ENCODE measurements at places on chromosomes 3 and 15.

GRCh38 chr3:57961828-57962447 is 46.3 kb upstream of the FLNB start:
- peak; percentile 49 for DNase-seq

GRCh38 chr15:94722024-94722636 is 490.8 kb downstream of the MCTP2 start:
- DNase-seq = no peak

GRCh38 chr15:64443016-64443415 is 17.4 kb upstream of the ZNF609 start:
- DNase-seq = peak; percentile 18

GRCh38 chr15:72105111-72105510 is 12.8 kb downstream of the MYO9A start:
- DNase-seq = no peak

- DNase-seq = no peak
Measured at GRCh38 chr15:51185213-51186159, 90.8 kb upstream of the TNFAIP8L3 start.

- DNase-seq = peak; percentile 33
Measured at GRCh38 chr3:14235912-14236295, 57.3 kb downstream of the LSM3 start.

GRCh38 chr3:119856695-119857094 is 74.8 kb downstream of the NR1I2 start:
- DNase-seq = no peak

- DNase-seq = no peak
Measured at GRCh38 chr3:185942396-185942795, 4.6 kb upstream of the TRA2B start.

DNA sequence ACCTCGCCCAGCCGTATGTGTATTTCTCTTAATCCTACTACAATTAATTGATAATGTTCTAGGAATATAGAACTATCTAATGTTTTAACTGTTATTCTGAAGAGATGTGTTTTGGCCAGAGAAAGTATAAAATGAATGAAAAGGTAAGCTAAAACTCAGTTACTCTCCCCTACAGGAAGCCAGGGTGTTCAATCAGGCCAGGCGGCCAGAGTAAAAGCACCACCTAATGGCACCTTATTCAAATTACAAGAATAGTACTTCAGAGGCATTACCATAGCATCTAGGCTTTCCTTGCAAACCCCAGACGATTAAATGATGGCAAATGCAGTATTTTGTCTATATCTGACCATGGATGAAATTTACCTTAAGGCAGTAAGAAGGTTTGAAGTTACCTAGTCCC is 10.4 kb downstream of the SLC12A8 start:
- no peak for DNase-seq

DNA sequence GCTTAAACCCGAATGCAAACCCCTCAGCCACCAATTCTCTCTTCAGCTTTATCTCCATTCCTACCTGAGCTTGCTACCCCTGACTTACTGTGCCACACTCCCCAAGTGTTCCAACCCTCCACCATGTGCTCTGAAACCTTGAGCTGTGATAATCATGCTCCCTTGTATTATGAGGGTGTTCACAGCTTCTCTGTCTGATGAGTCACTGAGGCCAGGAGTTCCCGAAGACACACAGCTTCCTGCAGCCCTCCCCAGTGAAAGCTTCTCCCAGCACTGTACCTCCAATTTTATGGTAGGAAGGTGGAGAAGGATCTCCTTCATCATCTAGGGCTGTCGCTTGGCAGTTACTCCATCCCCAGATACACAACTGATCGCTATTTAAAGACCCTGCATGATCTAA is 24.9 kb downstream of the STAC start:
- DNase-seq = no peak

DNA sequence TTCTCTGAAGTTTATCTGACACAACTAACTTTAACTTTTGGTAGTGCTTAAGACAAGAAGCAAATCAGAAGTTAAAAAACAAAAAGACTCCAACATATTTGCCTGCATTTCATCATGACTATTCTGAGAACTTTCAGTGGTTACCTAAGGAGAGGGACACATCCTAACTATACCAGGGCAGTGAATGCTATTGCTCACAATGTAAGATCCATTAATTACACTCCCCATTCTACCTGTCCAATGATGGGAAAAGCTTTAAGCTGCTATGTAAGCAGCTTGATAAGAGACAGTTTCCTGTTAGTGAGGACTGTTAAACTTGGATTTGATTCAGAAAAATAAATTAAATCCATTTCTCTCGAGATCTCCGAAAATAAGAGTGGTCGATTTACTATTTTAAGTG is 37.5 kb downstream of the SERPINI1 start:
- DNase-seq = no peak

GRCh38 chr3:184524981-184525336 is 36.6 kb upstream of the EPHB3 start:
- DNase-seq = peak; percentile 30

DNA sequence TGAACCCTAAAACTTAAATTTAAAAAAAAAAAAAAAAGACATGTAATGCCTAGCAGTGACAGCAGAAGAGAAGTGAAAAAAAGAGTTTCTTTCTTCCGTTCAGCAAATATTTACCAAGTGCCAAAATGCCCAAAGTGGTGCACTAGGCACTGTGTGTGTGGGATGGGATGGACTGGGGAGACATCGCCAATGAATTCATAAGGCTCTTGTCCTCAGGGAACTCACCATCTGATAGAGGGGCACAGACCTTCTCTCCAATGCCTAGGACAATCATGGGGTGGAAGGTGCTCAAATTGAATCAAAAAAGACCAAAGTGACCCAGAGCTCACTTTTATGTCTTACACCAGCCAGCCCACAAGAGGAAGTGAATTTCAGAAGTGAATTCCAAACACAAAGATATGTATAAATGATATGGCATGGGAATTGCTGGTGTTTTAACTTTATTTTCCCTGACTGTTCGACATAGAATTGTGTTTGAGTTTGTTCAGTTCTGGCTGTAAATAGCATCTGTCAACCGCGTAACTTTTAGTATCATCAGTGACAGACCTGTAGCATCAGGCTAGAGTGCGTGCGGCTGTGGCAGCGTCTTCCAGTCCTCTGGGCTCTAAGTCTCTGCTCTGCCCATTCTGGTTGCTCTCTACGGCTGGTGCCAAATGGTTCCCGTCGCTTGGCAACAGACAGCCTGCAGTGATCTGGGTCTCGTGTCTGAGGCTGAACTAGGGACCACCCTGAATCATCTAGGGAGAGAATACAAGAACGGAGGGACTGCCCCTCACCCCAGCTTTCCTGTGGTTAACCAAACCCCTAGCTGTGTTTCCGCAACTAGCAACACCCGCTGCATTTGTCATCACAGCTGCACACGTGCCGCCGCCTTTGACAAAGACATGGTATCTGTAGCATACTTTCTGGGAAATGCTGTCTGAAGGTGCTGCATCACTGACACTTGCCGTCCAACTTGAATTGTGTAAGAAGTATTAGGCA is 154.0 kb upstream of the THBS1 start:
- peak; percentile 65 for DNase-seq

GRCh38 chr3:197132916-197133530 is 103.4 kb upstream of the MELTF start:
- DNase-seq = no peak

DNA sequence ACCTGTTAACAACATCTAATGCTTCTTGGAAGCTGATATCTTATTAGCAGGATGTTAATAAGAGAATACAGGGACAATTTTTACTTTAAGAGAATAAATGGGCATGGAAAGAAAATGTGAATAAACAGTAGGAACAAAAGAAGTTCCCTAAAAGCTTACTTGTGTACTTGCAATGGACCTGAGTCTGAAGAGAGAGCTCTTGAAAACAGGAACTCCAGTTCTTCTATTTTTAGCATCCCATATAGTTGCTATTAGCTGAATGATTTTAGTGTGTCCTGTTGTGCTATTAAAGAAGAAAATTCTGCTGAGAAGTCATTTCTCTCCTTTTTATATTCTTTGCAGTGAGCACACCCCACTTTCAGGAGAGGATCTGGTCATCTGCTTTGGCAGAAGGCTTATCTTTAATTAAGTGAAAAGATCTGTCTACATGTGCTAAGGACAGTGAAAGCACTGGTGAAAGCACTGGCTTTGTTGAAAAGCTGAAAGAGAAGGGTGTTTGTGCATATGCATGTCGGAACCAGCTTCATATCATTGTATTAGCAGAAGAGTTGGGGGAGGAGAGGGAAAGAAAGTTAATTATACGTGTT is 1.4 kb upstream of the ST3GAL6 start:
- DNase-seq = no peak

GRCh38 chr3:173732237-173732636 is 334.7 kb downstream of the NLGN1 start:
- no peak for DNase-seq

GRCh38 chr15:28967990-28968389 is 82.2 kb downstream of the APBA2 start:
- no peak for DNase-seq

- peak; percentile 43 for DNase-seq
Measured at GRCh38 chr15:34812369-34812768, 17.0 kb upstream of the ACTC1 start.

GRCh38 chr15:76529911-76530310 is 193.3 kb downstream of the ISL2 start:
- peak; percentile 7 for DNase-seq

GRCh38 chr15:78244893-78245292 is 10.5 kb upstream of the ACSBG1 start:
- DNase-seq = no peak

DNA sequence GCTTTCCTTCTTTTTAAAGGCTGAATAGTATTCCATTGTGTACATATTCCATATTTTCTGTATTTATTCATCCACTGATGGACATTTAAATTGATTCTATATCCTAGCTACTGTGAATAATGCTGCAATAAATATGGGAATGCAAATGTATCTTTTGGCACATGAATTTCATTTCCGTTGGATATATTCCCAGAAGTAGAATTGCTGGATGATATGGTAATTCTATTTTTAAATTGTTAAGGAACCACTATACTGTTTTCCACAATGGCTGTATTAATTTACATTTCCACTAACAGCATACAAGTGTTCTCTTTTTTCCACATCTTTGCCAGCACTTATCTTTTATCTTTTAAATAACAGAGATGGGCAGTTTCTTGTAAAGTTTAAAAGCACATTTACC is 302.7 kb downstream of the CTNNB1 start:
- no peak for DNase-seq

- no peak for DNase-seq
Measured at GRCh38 chr3:63565220-63565619, 87.3 kb upstream of the SNTN start.

- no peak for DNase-seq
Measured at GRCh38 chr3:18223571-18223970, 201.6 kb downstream of the SATB1 start.

GRCh38 chr15:66881173-66881905 is 179.3 kb downstream of the SMAD6 start:
- DNase-seq = no peak

DNA sequence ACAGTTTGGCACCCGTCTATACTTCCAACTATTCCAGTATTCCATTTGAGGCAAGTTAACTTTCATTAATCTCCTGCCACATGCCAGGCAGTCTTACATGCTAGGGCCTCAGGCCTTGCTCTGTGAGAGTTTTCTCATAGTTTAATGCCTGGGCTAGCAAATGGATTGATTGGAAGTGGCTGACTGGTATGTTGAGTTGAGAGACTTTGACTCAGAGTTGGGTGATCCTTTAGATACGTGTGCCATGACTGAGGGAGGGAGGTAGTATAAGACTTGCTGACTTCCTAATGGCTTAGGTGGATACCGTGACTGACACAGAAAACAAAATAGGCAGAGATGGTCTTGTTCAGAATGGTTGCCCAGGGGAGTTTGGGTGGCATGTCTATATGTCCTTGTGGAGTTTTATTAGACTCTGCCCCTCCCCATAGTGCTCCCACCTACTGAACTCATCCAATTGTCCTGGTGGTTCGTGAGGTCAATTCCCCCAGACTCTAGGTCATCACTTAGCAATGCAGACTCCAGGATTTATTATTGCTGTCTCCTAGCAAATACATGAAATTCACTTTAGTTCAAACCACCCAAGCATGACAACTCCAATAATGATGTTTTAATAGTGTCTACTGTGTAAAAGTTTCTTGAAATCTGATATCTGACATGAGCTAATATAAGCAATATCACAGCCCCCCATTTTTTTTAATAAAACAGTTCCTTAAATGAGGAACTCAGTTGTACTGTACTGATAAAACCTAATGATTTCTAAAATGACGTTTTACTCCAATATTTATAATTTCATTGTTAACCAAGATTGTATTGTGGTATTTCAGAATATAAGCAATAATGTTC is 413.9 kb upstream of the MDFIC2 start:
- no peak for DNase-seq

GRCh38 chr15:64856429-64857145 is 14.9 kb downstream of the PLEKHO2 start:
- DNase-seq = peak; percentile 32

GRCh38 chr3:196643761-196644160 is 4.3 kb downstream of the NRROS start:
- no peak for DNase-seq

GRCh38 chr3:123642957-123643330 is 58.1 kb upstream of the HACD2 start:
- no peak for DNase-seq

DNA sequence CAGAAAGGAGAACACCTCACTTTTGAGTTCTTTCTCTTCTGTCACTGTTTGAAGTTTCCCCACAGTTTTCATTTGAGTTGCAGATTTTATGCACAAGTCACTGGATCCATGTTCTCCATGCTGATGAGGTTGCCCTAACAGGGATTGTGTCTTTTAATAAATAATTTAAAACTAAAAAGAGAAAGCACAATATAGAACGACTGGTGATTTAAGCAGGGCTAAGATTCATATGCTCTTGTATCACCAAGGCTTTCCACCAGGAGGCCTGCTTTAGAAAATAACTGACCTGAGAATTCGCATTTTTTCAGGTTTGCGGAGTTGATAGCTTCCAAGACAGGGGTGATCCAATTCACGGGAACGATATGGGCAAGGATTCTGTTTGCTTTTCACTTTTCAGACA is 252.0 kb upstream of the VEPH1 start:
- no peak for DNase-seq

DNA sequence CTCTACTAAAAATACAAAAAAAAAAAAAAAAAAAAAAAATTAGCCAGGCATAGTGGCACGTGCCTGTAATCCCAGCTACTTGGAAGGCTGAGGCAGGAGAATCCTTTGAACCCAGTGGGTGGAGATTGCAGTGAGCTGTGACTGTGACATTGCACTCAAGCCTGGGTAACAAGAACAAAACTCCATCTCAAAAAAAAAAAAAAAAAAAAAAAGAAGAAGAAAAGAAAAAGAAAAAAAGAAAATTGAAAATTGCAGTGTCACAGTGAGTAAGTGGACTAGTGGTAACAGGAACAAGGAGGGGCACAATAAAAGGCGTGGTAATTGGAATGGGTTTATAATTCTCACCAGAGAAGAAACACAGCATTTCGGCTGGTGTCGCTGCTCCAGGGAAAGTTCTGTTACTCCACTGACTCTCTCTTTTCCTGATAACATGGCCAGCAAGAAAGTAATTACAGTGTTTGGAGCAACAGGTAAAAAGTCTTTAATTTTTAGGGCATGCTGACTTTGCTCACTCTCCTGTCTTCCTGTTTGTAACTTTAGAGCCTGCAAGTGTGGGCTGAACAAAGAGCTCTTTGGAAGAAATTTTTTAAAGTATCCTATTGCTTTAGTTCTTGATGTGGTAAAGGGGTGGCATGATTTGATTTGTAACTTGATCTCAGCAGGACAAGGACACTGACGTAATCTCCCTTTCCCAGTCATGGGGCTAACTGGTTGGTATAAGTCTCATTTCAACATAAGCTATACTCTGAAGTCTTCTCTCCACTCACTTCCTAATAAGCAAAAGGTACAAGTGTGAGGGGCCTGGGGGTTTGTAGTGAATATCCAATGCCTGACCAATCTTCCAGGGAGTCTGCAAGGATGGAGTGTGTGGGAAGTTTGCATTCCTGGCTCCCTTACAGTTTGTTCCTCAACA is 22.1 kb upstream of the TRA2B start:
- peak; percentile 33 for DNase-seq

GRCh38 chr3:175940243-175940642 is 1081.1 kb downstream of the NAALADL2 start:
- DNase-seq = peak; percentile 12
